Activated naive CD4-positive, alpha-beta T cell (primary cell): ENCODE measurements at places on chromosomes 6 and 20.

- no peak for DNase-seq
Observed at GRCh38 chr6:106974336-106974998, at the start of gene CD24. CD24 (minus strand) TSS chr6:106974729; CDS start chr6:106974646, 83 bp downstream.

- no peak for DNase-seq
Observed at GRCh38 chr6:90123831-90124230, 172.8 kb downstream of the BACH2 start.

GRCh38 chr6:42690151-42690702 lies 32.2 kb downstream of the PRPH2 start:
- no peak for DNase-seq

DNA sequence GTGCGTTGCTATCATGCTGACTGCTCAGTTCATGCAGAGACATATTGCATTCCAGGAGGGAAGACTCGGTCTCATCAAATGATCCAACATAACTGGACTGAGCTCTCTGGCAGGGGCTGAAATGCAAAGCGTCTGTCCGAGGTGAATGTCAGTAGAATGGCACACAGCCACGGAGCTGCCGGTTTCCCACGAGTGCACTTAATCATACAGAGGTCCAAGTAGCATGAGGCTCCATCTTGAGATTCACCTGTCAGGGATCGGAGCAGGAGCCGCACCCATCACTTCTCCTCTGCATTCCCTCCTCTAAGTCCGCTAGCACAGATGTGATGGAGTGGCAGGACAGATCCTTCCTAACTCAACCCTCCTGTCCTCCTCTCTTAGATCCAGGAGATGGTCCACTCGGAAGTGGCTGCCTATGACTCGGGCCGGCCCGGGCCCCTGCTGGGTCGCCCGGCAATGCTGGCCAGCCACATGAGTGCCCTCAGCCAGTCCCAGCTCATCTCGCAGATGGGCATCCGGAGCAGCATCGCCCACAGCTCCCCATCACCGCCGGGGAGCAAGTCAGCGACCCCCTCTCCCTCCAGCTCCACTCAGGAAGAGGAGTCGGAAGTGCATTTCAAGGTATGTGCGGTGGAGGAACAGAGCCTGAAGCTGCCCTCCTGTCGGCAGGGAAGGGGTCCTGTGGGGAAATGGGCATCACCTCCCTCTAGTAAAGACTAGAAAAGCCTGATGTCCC lies 135.9 kb downstream of the JPH2 start:
- no peak for DNase-seq

DNA sequence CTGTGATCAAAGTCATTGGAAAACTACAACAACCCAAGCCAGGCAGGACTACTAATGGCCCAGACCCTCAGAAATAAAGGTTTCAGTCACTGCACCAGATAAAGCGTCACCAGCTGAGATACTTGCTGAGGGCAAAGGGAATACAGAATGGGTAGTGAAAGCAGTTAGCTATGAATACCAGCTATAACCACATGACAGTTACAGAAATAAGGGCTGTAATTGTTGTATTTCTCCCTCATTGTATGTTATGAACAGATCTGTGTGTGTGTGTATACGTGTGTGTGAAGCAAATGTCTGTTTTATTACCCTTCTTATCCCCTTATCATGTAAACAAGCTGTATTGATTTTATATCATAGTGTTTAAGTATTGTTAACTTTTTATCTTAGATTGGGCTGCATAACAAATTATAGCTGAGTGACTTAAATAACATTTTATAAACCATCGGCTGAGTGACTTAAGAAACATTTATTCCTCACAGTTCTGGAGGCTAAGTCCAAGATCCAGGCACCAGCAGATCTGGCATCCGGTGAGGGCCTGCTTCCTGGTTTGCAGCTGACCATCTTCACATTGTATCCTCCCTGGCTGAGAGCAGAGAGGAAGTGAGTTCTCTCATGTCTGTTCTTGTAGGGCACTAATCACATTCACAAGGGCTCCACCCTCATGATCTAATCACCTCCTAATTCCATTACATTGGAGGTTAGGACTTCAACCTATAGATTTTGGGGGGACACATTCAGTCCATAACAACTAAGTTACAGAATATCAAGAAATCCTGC lies 46.0 kb upstream of the VSX1 start:
- no peak for DNase-seq

DNA sequence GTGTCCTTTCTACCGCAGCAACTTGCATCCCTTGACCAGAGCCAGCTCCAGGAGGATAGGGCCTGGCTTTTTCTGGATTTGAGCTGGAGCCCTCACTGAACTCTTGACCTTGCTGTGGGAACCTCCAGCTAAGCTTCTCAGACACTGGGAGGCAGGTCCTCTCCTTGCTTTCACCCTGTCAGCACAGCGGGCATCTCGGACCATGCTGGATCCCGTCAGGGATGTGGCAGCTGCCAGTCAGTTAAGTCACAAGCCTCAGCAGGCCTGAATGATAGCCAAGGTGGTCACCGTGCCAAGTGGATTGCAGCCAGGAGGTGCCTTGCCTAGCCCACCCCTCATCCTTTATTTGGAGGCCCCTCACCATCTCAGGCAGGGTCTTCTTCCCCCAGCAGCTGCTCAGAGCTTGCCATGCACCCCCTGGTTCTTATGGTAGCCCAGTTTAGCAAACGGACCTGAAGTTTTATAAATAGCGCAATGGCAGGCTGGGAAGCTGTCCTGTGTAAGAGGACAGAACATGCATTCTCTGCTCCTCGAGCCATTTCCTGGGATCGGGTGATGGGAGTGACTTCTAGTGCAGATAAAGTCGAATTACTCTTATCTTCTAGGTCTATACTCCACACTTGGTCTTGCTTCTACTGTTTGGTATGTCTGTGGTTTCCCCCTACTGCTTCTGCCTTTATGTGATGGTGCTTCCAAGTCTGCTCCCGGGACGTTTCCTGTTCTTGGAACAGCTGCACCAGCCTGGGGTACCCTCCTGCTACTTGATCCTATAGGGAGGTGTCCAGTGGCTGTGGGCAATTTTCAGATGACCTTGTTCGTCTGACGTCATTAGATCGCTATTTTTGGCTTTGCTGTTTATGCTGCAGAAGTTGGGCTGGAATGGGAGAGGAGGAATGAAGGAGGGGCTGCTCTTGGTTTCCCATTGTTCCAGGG lies 7.1 kb upstream of the MYLK2 start:
- no peak for DNase-seq

GRCh38 chr20:21933526-21933925 lies 228.1 kb downstream of the PAX1 start:
- no peak for DNase-seq

- DNase-seq = no peak
Observed at GRCh38 chr6:26415036-26415614, 13.1 kb downstream of the BTN3A1 start.

- no peak for DNase-seq
Observed at GRCh38 chr6:8837343-8837742, 402.0 kb upstream of the SLC35B3 start.

GRCh38 chr6:87088076-87088475 lies 6.8 kb downstream of the CGA start:
- no peak for DNase-seq

DNA sequence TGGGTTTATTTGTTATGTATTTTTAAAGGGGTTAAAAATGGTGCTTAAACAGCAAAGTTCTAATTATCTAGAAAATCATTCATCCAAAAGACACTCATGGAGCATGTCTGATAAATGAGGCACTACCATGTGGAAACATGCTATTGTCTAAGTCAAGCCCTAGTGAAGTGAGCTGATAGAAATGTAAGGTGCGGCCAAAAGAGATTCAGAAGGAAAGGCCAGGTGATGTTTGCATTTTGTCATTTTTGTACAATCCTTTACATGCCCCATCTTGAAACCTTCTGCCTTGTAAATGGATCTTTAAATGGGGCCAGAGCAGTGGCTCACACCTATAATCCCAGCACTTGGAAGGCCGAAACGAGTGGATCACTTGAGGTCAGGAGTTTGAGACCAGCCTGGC lies 77.3 kb downstream of the PLCG1 start:
- DNase-seq = no peak

DNA sequence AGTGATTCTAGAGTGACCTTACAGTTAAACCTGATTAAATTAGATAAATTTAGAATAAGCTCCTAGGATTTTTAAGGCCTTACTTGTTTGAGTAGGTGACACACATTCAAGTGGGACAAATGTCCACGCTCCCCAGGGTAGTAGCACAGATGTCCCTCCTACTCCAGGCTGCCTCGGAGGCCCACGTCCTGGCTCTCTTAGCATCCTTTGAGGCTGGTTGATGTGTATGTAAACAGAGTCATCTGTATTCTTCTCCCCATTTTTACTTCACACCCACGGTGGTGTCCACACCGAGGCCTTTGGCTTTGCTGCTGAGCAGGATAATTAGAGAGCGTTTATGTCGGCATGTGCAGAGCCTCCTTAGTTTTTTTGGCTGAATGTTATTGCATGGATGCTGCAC lies 15.8 kb downstream of the ENTPD6 start:
- DNase-seq = no peak

- no peak for DNase-seq
Observed at GRCh38 chr6:38799529-38800184, 84.5 kb downstream of the DNAH8 start.

GRCh38 chr6:16496210-16496609 lies 257.8 kb downstream of the GMPR start:
- no peak for DNase-seq

DNA sequence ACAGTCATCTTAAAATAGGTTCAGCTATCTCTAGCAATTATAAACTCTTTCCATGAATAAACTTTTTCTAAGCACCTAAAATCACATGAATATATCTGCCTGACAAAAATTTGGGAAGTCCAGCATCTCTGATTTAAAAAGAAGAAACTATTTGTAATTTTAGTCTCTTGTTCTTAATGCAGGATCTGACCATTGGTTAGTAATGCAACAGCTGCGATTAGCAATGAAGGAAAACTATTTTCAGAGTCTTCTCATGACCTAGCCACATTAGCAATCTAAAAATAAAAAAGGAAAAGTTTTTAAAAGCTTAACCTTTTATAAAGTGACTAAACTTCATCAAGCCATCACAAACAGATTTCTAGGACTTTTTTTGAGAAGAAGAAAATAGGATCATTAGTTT lies 97.5 kb downstream of the PTPRK start:
- no peak for DNase-seq

GRCh38 chr6:129853996-129854711 lies 7.0 kb downstream of the TMEM244 start:
- no peak for DNase-seq

- no peak for DNase-seq
Observed at GRCh38 chr20:50313827-50314677, 123.4 kb downstream of the CEBPB start.

- DNase-seq = no peak
Observed at GRCh38 chr6:11769811-11770545, 8.6 kb downstream of the ADTRP start.

DNA sequence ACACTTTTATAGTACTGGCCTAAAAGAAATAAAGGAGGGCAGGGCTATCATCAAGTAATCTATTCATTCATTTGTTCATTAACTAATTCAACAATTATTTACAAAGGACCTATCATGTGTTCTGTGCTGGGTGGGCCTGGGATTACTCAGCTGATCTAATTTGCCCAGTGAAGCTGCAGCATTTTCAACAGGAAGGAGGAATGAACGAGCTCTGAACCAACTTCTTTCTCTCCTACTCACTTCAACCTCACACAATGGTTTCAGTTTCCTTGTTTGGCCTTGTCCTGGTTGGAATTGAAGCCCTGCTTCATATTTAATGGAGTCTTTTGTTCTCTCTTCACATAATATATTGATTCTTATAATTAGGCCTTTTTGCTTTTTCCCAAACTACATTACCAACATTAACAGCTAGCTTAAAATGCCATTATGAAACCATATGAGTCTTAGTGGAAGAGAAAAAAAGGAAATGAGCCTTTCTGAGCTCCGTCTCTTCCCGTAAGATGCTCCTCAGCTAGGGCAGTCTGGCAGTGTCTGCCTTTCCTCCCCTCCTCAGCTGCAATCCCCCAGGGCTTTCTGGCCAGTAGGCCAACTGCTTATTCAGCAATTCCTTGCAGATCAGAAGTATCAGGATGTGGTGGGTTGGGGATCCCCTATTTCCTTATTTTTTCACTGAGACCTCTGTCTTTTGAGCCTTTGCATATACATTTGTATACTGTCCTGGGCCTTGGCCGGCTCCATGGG lies 79.4 kb upstream of the NRN1 start:
- DNase-seq = no peak
